Stimulated activated CD8-positive, alpha-beta memory T cell treated with anti-CD3 and anti-CD28 coated beads, Interleukin-4, amount 100 ng/mL, for 1 hour (primary cell): ENCODE measurements at places on chromosomes 7 and 10.

- no peak for DNase-seq
Measured at GRCh38 chr7:148914208-148914777, 30.2 kb upstream of the EZH2 start.

DNA sequence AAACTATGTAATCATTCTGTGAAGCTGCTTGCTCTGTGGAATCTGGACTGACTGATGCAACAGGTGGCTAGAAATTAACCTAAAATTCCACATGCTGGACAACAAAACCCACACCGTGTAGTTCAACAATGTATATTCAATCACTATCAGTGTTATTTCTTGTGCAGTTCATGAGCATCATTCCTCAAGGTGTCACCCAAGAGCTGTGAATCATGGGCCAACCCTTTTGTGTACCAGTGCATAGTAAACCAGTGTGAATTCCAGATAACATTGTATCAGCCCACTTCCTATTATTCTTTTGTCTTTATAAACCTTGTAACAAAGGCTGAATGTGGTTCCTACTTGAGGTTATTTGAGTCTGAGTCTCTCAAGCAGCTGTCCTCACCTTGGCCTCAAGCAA, 905.2 kb upstream of the ZNF722 start:
- DNase-seq = no peak

- no peak for DNase-seq
Measured at GRCh38 chr10:108957681-108958080, 965.6 kb downstream of the XPNPEP1 start.

- DNase-seq = no peak
Measured at GRCh38 chr7:129376076-129376777, 58.0 kb upstream of the STRIP2 start.

DNA sequence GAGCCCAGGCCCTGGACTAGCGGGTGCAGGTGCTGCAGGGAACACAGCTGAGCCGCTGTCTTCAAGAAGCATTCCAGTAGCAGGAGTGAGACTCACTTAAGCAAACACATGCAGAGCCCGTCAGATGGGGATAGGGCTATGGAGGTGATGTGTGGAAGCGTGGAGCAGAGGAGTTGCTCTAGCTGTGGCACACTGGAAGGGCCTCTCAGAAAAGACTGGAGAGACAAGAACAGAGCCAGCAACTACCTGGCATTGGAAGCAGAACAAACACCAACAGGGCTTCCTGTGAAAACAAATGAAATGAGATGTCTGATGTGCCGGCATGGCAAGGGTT, 37.8 kb upstream of the GALNTL5 start:
- DNase-seq = no peak

GRCh38 chr7:84249656-84250055, 55.1 kb upstream of the SEMA3A start:
- no peak for DNase-seq

DNA sequence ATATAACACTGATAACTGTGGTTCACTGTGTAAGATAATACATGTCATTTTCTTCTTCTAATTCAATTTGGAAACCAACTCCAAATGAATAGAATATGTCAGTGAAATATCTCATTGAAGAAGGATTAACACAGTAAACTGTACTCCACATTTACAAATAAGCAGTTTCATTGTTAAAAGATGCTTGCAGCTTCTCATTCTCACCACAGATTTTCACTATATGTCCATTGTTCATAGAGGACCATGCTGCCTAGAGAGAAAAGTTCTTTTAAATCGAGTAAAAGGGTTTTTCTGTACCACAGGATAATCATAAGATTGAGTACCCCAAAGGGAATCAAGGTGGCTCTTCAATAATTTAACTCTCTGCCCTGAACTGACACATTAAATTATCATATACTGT, 165.5 kb downstream of the LRRN3 start:
- no peak for DNase-seq

DNA sequence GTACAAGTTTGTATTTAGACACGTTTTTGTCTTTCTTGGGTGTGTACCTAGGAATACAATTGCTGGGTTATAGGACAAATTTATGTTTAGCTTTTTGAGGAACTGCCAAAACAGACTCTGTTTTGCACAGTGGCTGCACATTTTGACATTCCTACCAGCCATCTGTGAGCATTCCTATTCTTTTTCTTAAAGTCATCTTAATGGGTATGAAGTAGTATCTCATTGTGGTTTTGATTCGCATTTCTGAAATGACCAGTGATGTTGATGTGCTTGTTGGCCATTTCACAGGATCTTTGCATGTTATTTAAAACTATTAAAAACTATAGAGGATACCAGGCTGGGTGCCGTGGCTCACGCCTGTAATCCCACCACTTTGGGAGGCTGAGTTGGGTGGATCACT, 32.6 kb upstream of the IL15RA start:
- DNase-seq = no peak

DNA sequence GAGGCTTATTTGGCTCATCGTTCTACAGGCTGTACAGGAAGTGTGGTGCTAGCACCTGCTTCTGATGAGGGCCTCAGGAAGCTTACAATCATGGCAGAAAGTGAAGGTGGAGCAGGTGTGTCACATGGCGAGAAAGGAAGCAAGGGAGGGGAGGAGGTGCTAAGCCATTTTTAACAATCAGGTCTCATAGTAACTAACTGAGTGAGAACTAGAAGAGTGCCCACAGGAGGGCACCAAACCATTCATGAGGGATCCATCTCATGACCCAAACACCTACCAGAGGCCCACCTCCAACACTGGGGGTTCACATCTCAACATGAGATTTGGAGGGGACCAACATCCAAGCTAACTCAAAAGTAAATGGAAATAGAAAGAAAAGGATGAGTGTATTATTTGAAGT, 78.1 kb downstream of the CXCL12 start:
- DNase-seq = no peak

GRCh38 chr7:8295638-8296361, 33.8 kb upstream of the ICA1 start:
- no peak for DNase-seq

DNA sequence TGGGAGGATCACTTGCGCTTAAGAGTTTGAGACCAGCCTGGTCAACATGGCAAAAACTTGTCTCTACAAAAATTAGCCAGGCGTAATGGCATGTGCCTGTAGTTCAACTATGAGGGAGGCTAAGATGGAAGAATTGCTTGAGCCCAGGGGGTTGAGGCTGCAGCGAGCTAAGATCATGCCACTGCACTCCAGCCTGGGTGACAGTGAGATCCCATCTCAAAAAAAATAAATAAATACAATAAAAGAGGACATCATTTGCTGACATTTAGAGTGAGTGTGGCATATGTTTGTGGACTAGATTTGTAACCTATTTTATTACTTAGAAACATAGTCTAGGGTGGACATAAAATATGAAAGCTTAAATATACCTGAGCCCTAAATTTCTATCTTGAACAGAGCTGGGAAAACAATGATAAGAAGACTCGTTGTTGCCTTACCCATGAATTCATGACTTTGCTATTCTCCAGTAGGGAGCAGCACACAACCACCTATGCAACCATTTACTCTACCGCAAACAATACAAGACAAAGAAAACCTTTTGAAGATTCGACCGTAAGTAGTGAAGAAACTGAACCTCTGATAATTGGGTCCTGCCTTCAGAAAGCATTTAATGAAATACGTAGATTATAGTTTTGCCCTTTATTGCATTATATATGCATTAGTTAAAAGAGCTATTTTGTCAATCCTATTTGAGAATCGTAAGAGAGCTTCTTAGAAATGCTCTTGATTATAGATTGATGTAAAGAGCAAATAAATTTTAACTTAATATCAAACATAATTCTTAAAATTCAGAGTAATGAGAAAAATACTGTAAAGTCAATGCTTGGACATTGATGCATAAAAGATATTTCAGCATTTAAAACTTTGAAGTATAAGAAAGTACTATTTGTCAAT, 83.5 kb downstream of the GNAT3 start:
- DNase-seq = no peak

GRCh38 chr7:115722302-115722977, 308.1 kb downstream of the TFEC start:
- DNase-seq = no peak

GRCh38 chr10:21507150-21507549, 18.3 kb downstream of the SKIDA1 start:
- DNase-seq = no peak

GRCh38 chr7:32293833-32294232, 196.3 kb downstream of the LSM5 start:
- no peak for DNase-seq

GRCh38 chr10:17353568-17354300, 100.7 kb downstream of the ST8SIA6 start:
- DNase-seq = no peak

- no peak for DNase-seq
Measured at GRCh38 chr7:88311675-88312036, 5.0 kb upstream of the STEAP4 start.

DNA sequence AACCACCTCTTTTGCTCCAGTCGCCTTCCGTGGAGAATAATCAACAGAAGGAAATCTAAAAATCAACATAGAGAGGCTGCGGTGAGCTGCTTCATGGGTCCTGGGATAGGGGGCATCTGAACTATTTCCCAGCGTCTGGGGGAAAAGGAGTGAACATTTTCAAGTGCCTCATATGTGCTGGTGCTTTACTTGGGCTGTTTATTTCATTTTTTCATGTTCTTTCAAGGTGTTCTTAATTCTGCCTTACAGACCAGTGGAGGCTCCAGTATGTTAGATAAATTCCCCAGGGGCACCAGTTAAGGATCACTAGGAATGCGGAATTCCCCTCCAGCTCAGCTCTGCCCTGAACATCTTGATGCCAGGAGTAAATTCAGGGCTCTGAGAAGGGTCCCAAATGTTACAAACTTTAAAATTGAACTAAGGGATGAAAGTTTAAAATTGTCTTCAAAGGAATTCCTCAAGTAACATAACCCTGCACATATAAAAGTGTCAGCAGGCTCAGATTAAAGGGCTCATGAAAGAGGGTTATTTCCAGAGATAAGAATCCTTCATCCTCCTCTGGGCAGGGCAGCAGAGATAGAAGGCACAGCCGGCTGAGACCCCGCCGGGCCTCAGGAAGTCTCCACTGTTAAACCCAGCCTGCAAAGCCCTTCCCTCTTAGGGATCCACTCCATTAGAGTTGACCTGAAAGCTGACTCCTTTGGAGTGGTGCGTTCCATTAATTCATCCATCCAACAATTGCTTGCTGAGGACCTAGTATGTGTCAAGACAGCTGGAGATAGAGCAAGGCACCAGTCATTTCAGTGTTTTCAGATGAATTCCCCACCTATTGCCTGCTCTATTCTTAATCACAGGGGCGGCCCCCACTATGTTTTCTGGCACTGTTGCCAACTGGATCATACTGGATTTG, 345.8 kb downstream of the KCNMA1 start:
- DNase-seq = no peak

GRCh38 chr10:2280713-2281300, 543.5 kb upstream of the ADARB2 start:
- no peak for DNase-seq

DNA sequence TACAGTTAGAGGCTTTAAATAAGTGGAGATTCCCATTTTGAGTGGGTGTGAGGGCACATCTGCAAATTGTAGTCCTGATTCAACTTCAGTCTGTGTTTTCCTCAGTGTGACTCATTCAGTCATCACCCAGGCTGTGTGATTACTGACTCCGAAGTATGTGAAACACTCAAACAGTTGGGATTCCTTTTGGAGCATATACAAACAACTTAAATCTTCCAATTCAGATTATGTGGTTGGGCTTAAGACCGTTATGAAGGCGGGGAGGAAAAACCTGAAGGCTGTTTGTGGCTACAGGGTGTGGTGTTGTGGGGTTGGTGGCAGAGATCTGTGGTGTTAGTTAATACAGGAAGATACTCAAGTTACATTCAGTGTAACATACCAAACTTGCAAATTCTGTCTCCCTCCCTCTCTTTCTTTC, 259.7 kb upstream of the FERD3L start:
- no peak for DNase-seq

DNA sequence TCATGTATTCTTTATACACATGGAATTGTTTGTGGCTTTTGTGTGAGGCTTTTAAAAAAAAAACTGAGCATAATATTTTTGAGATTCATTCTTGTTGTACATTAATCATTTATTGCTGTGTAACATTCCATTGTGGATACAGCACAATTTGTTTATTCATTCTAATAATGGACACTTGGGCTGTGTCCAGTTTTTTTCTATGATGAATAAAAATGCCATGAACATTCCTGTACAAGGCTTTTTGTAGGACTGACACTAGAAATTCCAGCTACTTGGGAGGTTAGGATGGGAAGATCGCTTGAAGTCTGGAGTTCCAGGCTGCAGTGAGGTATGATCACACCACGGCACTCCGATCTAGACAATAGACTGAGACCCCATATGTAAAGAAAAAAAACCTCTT, 254.3 kb upstream of the CACNA2D1 start:
- no peak for DNase-seq

DNA sequence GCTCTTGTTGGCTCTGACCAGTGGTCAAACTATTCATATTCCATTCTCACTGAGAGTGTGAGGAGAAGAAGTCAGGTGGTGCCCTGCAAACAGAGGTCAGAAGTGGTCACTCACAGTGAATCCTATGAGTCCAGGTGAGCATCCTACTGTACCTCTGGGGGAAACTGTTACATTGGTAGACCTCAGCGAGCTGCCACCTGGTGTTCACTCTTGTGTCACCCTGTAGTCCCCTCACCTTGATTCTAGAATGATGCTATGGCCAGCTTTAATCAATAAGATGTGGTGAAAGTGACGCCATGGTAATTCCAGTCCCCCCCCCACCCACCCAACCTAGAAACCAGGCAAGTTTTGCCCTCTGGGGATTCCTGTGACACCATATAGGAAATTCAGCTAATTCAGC, 1.2 kb upstream of the AMPH start:
- DNase-seq = no peak

- no peak for DNase-seq
Measured at GRCh38 chr7:121873289-121874194, 581 bp downstream of the PTPRZ1 start.

DNA sequence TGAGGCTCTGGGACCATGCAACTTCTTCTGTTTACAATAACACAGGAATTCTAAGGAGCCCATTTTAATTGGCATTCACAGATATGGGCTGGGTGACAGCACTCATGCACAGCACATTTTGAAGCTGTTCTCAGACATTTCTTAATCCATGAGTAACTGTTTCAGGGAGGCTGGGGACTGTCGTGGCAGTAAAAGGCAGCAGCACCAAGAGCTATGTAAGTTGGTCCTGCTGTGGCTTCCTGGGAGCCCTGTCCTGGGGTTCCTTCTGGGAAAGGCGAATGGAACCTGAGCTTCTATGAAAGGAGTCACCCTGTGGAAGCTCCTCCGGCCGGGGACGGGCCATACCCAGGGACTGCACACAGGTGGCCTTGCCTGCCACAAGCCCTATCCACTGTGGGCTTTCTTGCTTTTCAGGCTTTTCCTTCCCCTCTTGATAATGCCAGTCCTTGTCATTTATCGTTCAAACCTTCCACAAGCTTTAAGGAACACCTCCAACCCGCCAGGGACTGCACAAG, 40.5 kb downstream of the COBL start:
- no peak for DNase-seq

GRCh38 chr7:121436136-121436535, 40.0 kb upstream of the FAM3C start:
- DNase-seq = no peak
